ENCODE measurements at places on chromosomes 3 and 15. TPM values are rescaled to one million over a fixed set of nuclear protein-coding genes. Genes with fewer than 3 reads are reported as not detected.

- DNase-seq = no peak
These were observed 101.6 kb downstream of the SLC25A26 start for GRCh38 chr3:66322436-66322835.

The PLSCR2 gene
- not detected for total RNA-seq

- DNase-seq = no peak
These were observed 1.4 kb downstream of the DNAJA4 start for GRCh38 chr15:78265752-78266224.

DNA sequence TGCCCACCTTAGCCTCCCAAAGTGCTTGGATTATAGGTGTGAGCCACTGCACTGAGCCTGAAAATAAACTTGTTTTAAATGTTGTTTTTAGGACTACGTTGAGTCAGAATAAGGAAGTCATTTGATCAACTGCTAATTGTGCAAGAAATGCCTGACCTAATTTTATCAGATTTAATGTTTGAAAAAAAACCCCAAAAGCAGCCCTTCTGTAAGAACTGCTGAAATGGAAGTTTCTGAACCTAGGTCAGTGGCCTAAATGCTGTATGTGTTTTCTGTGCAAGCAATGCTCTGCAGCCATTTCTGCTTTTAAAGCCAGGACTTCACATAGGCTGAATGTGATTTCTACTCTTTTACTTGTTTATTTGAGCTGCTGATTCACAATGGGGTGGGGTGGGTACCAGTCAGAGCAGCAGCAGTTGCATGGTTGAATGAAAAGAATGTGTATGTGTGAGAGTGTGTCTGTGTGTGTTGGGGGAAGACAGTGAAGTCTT, 6.6 kb downstream of the GPX1 start:
- DNase-seq = peak; percentile 51

GRCh38 chr3:100189444-100189964, 71.3 kb upstream of the TBC1D23 start:
- no peak for DNase-seq

The TMEM43 gene
- 80.9 TPM for total RNA-seq

GRCh38 chr3:186052096-186052840, 56.6 kb downstream of the ETV5 start:
- no peak for DNase-seq

GRCh38 chr3:178388473-178388872, 147.8 kb upstream of the KCNMB2 start:
- DNase-seq = no peak

The SUSD5 gene
- 2.6 TPM for total RNA-seq

DNA sequence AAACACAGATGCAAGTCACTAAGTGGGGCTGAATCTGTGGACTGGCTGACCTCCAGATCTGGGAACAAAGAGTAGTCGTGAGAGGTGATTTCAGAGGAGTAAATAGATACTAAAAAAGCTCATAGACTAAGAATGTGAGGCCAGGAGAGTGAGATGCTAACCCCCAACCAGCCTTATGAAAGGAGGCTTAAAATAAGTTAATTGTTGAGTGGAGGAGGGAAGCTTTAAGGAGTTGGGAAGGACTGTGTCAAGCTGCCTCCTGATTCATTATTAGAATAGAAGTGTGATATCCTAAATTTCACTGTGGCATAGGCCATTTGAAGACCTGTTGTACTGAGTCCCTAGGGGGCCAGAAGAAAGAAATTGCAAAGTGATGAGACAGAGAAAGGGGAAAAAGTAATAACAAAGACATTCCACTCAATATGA, 107.6 kb downstream of the RBPMS2 start:
- no peak for DNase-seq

DNA sequence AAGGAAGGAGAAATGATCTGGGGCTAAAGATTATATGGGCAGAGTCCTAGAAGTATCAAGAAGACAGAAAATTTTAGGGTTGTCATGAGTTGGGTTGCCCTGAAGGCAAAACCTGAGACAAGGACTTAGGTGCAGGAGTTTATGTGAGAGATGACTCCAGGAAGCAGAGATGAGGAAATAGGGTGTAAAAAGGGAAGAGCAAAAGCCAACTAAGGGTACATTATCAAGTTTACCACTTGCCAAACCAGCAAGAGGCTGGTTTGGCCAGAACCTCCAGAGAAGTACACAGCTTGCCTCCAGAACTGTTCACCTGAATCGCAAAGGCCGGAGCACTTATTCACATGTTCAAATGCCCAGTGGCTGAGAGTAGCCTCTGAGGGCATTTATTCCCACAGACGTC, 116.7 kb downstream of the FHIT start:
- DNase-seq = no peak

- peak; percentile 35 for DNase-seq
These were observed 42.2 kb upstream of the PLCL2 start for GRCh38 chr3:16842272-16843270.

GRCh38 chr15:78140292-78140691, 8.9 kb upstream of the IDH3A start:
- DNase-seq = no peak

DNA sequence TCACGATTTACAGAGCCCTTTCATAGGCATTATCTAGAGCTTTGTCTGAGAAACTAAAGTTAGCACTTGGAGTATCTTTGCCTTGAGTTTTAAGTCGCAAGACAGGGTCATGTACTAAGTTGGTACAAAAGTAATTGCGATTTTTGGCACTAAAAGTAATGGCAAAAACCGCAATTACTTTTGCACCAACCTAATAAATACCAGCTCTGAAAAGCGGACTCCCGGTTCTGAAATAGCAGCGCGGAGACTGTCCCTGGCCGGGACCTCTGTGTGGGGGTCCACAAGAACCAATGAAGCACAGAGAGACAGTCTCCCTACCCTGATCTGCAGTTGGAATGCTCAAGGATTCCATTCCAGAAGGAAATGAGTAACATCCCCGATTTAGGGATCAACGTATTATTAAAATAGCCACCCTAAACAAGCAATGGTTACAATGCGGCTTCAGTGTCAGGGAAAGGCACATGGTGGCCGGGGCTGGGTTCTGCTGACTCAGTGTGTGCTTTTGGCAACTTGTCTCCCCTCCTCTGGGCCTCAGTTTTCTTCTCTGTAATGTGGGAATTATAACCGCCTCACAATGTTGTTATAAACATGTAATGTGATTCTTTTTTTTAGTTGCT, 150.3 kb upstream of the MCTP2 start:
- DNase-seq = no peak

- no peak for DNase-seq
These were observed 607.2 kb upstream of the MDFIC2 start for GRCh38 chr3:70919661-70920060.

GRCh38 chr3:184145111-184145524, 10.0 kb downstream of the EIF2B5 start:
- peak; percentile 55 for DNase-seq

The MGLL gene
- 24.3 TPM for total RNA-seq

The RPS17 gene
- total RNA-seq = 1,180 TPM

GRCh38 chr3:95453242-95453641, 1361.2 kb upstream of the EPHA6 start:
- DNase-seq = no peak

GRCh38 chr3:64196236-64196929, 28.9 kb downstream of the PRICKLE2 start:
- DNase-seq = no peak

The SEC11A gene
- 304 TPM for total RNA-seq

- DNase-seq = no peak
These were observed 239.9 kb upstream of the ATP10A start for GRCh38 chr15:26103002-26103404.

DNA sequence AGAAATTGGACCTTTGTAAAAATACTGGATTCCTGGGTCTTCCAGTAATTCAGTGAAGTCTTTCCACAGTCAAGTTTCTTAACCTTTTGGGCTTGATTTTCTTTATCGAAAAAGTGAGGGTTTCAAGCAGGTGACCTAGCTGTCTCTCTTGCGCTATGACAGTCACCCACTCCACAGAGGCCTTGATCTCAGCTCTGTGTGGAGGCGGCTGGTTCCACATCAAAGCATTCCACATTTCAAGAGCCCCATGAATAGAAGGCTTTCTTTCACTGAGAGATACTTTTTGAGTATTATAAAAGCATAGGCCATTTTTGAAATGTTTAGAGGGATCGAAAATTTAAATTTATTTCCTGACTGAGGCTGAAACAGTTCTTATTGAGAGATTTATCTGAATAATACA, 43.9 kb downstream of the GABRA5 start:
- peak; percentile 27 for DNase-seq

The SPTBN5 gene
- 1.7 TPM for total RNA-seq

GRCh38 chr3:99475229-99475628, 163.2 kb upstream of the COL8A1 start:
- no peak for DNase-seq

DNA sequence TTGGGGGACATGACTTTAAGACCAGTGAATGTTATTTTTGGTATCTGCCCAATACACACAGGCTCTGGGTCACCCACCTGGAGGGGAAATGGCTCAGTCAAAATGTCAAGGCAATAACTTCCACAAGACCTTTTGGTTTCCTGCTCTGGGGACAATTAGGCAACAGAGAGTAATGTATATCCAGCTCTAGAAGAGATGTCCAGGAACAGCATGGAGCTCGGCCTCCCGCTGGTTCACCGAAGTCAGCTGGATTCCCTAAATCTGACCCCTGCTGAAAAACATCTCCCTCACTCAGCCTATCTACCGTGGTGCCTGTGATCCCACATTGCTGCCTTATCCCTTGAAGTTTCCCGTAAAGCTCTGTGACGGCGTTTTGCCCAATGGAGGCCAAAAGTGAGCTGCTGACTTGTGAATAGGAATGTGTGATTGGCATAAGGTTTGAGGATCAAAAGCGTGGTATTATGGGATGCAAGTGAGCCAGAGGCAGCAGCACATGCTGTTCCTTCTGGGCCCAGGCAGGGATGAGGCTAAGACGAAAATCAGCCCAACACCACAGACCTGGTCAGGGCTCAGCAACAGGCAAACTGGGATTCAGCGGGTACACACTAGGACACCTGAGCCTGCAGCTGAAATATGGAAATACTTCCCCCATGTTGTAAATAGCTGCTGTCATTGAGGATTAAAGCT, 47.2 kb upstream of the SLC6A11 start:
- DNase-seq = no peak

- no peak for DNase-seq
These were observed 478.3 kb upstream of the TPRG1 start for GRCh38 chr3:188693435-188693834.

GRCh38 chr3:84980011-84980410, 21.2 kb downstream of the CADM2 start:
- no peak for DNase-seq

DNA sequence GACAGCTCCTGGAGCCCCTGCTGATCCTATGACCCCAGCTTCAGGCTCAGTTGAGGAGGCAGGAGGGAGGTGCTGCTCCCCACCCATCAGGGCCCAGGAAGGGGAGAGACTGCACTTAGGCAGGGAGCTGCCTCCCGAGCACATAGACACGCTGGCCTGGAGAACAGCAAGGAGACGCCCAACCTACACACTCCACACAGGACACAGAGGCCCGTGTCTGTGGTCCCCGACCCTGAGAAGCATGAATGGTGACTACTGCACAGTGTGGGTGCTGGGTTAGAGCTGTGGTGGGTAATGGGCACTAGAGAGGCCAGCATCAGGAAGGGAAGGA, 1.1 kb upstream of the HHATL start:
- no peak for DNase-seq

The SI gene
- not detected for total RNA-seq

DNA sequence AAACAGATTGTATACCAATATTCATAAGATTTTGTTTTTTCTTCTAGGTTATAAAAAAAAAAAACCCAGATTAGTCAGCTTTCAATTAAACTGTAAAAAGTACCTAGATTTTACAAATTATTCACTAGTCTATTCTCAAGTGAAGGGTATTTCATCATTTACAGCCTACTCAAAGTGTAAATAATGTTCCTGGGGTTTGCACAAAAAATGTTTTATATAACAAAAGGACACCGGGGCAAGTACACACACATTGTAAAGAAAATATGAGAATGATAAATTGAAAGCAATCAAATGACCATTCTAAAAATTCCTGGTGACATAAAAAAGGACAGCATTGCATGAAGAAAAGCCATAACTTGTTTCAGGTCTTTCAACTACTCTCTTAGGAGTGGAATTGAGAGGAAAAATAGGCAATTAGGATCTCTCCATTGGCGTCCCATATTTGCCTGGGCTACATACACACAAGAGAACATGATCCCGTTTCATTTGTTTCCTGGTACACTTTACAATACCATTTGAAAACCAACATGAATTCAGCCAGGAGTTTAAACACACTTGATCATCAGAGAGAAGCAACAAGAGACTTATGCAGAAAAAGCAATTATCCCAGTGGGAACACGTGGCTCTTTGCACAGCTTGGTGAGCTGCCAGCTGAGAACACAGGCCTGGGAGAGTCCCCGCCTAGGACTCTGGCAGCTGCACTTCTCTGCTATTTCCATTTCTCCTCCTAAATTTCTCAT, 1039.2 kb downstream of the ROBO1 start:
- peak; percentile 82 for DNase-seq

The HTR3E gene
- total RNA-seq = not detected

The ALPK3 gene
- 10.4 TPM for total RNA-seq

GRCh38 chr15:64622410-64623260, 152.8 kb downstream of the RBPMS2 start:
- no peak for DNase-seq

All from thyroid gland (tissue), 4 donors.